ENCODE measurements at places on chromosomes 1 and 21.

DNA sequence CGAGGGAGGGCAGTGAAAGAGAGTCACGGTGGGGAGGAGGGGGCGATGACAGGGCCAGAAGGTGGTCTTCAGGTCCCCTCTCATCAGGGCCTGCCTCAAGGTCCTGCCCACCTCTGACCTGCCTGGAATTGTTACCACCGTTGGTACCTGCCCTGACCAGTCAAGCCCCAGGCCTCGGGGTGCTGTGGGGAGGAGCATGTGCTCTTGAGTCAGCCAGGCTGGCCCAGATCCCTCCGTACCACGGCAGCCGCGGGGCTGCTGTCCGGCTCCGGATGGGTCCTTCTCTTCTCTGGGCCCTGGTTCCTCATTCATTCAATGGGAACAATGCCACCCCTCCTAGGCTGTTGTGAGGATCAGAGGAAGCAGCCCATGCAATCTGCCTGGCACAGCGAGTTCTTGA is 22.0 kb downstream of the SERINC2 start:
- DNase-seq, result no peak

DNA sequence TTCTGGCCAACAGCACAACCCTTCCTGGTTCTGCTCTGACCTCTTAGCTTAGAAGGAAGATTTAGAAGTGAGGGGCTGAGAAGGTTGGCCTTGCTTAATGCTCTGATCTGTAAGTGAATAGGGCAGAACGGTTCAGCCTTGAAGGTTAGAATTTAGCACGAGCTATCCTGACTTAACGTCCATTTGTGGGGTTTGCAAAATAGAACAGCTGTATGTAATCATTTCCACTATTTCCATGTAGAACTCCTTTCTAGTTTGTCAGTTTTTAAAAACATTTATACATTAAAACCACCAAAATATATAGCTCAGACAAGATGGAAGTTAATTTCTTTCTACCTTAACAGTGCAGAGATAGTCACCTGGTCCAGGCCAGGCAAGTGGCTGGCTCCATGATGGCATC is 89.9 kb downstream of the TBX19 start:
- DNase-seq, result no peak

GRCh38 chr1:73475316-73475870 is 722.6 kb downstream of the LRRIQ3 start:
- no peak for DNase-seq

GRCh38 chr1:207799989-207800648 is 48.3 kb downstream of the CD46 start:
- DNase-seq, result no peak

DNA sequence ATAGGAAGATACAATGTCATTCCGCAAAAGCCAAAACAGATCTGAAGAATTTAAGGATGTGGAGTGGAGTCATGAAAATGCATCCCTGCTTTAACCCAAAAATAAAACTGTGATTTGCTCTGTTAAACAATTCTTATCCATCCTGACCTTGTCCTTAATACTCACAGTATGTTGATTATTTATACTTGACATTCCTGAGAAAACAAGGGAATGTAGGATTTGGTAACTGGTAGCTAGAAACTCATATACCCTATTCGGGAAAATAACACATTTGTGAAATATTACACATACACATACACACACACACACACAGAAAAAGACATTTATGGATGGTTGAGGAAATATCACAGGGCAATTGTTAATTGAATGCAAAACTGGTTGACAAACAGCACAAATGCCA is 80.2 kb downstream of the FMN2 start:
- no peak for DNase-seq

- DNase-seq, result no peak
These were observed 9.1 kb downstream of the SCYL3 start for GRCh38 chr1:169884634-169885033.

GRCh38 chr1:165415068-165415467 is 29.9 kb downstream of the RXRG start:
- DNase-seq, result no peak

DNA sequence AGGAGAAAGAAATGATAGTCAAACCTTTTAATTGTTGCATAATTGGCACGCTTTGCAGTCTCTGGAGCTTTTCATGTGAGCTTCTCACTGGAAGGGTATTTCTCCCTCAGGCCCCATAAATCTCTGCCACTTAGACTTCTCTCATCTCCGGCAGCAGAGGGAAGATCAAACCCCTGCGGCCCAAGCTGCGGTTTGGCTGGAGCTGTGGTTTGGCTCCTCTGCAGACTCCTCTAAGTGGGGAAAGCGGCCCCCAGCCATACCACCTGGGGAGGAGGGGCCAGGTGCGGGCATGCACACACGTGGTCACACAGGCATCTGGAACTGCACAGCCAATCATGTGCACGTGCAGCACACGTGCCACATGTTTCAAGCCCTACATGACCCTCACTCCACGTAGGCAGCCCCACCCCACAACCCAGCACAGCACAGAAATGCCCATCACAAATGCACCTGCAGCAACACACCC is 58.3 kb downstream of the UBE2T start:
- no peak for DNase-seq

GRCh38 chr1:2180297-2181245 is 14.0 kb downstream of the FAAP20 start:
- DNase-seq, result no peak

GRCh38 chr1:87044840-87045239 is 130.4 kb downstream of the HS2ST1 start:
- no peak for DNase-seq

- no peak for DNase-seq
These were observed 1053.4 kb upstream of the ADGRL4 start for GRCh38 chr1:80059940-80060339.

- no peak for DNase-seq
These were observed 91.7 kb upstream of the PGBD5 start for GRCh38 chr1:230517786-230518185.

DNA sequence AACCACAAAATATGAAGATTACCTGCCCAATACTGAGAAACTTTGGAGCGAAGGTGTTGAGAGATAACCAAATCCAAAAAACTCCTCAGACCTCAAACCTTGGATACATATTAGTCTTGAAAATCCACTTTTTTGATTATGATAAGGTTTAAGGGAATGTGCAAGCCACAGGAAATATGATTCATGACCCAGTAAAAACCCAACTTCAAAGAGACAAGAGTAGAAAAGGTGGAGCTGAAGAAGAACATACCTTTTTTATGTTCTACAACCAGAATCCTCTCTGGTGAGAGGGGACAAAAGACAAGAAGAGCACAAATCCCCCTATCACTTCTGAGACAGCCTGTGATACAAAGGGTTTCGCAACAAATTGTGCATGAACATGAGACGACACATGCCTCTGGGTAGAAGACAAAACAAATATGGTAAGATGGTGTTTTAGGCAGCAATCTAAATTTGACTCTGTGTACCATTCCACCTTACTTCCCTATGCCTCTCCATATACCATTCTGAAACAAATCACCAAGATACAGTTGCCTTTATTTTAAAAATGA is 37.3 kb downstream of the COL24A1 start:
- DNase-seq, result no peak

- no peak for DNase-seq
These were observed 11.2 kb downstream of the RBM34 start for GRCh38 chr1:235149824-235150223.

DNA sequence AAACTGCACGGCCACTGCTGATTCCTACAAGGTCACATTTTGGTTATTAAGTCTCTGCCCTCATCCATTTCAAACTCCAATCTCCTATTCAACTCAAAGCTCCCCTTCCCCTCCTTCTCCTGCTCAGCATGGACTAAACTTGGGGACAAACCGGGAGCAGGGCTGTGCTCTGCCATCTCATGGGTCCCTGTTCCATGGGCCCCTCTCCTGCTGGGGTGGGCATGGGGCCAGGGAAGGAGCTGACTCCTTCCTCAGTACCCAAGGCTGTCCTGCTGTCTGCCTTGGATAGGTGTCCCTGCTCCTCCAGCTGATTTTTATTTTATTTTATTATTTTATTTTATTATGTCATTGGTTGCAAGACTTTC is 27.1 kb downstream of the TNNT2 start:
- no peak for DNase-seq

DNA sequence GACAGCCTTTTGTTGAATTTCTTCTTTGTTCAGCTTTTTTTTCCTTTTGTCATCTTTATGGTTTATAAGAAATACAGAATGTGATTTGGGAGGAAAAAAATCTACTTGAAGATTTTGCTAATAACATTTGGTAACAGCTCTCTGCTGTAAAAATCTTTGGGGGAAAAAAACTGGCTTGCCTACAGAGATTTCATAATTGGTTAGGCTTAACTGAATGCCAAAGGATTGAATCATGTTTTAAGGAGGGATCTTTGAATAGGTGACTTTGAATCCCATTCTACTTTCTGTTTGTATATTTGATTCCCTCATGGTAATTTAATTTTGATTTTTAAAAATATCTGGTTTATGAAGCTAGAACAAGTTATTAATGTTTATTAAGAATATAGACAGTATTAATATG is 3.2 kb downstream of the BTF3L4 start:
- no peak for DNase-seq

- DNase-seq, result no peak
These were observed 69.0 kb downstream of the HMCN1 start for GRCh38 chr1:185803241-185803640.

GRCh38 chr1:160040476-160040875 is 8.7 kb upstream of the PIGM start:
- DNase-seq, result no peak

Data from stimulated activated CD8-positive, alpha-beta memory T cell treated with anti-CD3 and anti-CD28 coated beads, Interleukin-15, amount 100 ng/mL, for 48 hours (primary cell).